ENCODE measurements at places on chromosomes 12 and 14.

- DNase-seq = no peak
These were observed 161.3 kb downstream of the RPL10L start for GRCh38 chr14:46490238-46490685.

- DNase-seq = no peak
These were observed 95.6 kb upstream of the MANSC4 start for GRCh38 chr12:27875677-27876076.

DNA sequence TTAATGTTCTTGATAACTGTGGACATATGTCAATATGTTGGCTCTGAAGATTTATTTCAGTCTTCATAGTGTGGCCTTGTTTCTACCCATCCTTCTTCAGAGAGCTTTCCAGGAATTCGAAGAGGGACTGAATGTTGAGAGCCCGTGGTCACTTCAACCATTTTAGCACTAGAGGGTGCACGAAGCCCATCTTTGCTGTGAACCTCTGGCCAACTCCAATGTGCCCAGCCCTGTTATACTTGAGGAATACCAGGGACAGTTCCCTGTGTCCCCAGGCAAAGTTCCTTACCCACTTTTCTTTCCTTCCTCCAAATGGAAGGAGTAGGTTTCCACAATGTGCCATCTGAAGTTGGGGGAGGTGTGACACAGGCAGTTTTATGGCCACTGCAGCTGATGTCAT lies 603.5 kb downstream of the RPL10L start:
- DNase-seq = peak; percentile 46

- no peak for DNase-seq
These were observed 87.1 kb upstream of the ATF7IP start for GRCh38 chr12:14278294-14278953.

GRCh38 chr12:119781804-119782203 lies 95.3 kb downstream of the CIT start:
- DNase-seq = no peak

- peak; percentile 84 for DNase-seq
These were observed 92.9 kb upstream of the EGLN3 start for GRCh38 chr14:34043627-34044372.

GRCh38 chr14:85618390-85618789 lies 88.4 kb downstream of the FLRT2 start:
- no peak for DNase-seq

DNA sequence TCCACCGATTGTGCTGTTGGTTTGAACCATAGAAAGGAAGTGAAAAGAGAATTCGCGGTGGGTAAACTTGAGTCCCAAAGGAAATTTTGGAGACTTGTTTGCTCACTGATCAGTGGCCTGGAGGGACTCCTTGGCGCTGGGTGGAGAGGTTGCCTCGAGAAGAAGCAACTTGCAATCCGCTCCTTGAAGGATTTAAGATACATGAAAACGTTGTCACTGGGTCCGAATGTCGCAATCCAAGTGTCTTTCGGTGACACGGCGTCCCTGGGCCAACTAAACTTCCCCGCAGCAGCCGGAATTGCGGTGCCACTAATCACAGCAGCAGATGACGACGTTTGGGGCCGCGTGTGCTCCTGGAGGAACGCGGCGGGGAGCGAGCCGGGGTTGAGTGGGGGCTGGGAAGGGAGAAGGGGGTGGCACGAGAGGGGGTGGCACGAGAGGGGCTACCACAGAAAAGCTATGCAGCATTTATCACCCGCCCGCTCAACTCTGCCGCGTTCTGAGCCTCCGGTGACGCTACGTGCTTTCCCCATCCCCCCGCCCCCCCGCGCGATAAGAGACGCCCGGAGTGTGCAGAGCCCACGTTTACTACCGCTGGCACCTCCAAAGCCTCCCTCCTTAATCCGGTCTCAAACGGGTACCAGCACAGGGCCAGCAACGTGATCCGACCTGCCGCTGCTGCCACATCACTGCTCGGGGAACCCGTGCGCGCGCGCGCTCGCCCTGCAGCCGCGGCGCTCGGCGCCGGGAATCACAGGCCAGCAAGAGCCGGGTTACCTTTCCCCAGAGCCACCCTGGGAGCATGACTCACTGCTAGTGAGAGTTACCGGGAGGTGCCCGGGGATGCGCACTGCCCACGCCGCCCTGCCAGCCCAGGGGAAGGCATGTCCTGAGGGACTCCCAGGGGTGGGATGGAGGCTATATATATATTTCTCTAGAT lies 833 bp upstream of the BHLHE41 start:
- DNase-seq = peak; percentile 93

GRCh38 chr12:5914387-5915149 lies 30.5 kb downstream of the ANO2 start:
- DNase-seq = no peak

- no peak for DNase-seq
These were observed 398.1 kb downstream of the ZFP36L1 start for GRCh38 chr14:68394764-68395143.

- DNase-seq = no peak
These were observed 64.5 kb upstream of the VASH1 start for GRCh38 chr14:76696791-76697190.

DNA sequence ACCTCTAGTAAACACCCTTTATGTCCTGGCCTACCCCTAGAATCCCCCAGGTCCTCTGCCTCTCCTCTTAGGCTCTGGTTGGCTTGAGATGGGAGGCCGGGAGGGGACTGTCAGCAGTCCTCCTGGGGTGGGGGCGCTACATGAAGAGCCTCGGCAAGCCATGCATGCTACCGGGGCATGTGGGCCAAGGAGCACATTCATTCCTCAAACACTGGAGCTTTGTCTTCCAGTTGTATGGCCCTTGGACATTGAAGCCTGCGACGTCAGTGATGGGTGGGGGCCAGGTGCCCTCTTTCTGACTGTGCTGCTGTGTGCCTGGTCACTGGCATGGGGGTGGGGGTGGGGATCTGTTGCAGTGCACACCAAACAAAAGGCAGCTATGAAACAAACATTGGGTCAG lies 15.8 kb upstream of the CELA1 start:
- DNase-seq = no peak

DNA sequence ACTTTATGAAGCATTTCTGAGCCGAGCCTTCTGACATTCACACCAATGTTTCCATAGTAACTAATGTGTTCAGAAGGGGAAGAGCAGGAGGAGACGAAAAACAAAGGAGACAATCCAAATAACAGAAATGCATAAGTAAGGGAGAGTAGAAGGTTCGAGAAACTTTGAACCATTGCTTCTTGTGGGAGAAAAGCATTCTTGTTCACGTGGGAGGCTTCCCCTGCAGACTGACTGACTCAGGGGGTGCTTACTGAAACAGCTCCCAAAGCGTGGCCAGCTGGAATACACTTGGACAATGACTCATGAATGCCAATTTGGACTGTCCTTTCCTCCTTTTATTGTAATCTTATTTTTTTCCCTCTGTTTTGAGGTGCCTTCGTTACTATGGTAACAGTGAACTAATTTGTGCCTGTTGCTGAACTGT lies 73.9 kb downstream of the NEDD1 start:
- no peak for DNase-seq

DNA sequence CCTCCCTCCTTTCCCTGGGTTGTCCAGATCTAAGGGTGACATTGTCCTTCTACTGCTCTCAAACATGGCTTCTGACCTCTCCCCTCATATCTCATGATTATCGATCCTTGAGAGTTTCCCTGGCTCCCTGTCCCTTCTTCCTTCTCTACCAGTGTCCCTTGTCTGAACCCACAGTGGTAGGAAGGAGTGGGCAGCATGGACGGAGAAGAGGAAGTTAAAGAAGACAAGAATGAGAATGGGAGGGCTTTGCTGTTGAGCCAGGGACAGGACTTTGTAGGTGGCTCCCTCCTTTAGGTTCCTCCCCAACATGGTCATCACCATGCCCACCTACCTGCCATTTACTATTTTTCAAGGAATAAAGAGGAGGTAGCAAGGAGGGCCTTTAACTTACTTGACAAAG lies 166.7 kb downstream of the TMEM117 start:
- no peak for DNase-seq

- DNase-seq = no peak
These were observed 301.3 kb downstream of the AEBP2 start for GRCh38 chr12:19740472-19741131.

DNA sequence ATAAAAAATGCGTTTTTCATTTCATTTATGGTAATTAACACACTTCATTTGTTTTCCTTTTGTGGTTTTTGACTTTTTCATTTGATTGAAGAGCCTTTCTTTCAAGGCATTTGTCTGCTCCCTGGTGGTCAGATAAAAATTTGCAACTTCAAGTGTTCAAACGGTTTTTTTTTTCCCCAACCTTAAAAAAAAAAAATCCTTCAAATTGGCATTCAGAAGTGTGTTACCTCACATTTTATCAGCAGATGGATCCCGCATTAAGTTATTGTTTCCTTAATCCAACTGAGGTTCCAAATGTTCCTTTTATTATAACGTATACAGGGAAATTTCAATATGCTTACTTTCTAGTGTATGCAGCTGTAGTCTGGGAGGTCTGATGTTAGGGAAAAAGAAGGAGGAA lies 47.2 kb downstream of the MYF5 start:
- DNase-seq = peak; percentile 43

DNA sequence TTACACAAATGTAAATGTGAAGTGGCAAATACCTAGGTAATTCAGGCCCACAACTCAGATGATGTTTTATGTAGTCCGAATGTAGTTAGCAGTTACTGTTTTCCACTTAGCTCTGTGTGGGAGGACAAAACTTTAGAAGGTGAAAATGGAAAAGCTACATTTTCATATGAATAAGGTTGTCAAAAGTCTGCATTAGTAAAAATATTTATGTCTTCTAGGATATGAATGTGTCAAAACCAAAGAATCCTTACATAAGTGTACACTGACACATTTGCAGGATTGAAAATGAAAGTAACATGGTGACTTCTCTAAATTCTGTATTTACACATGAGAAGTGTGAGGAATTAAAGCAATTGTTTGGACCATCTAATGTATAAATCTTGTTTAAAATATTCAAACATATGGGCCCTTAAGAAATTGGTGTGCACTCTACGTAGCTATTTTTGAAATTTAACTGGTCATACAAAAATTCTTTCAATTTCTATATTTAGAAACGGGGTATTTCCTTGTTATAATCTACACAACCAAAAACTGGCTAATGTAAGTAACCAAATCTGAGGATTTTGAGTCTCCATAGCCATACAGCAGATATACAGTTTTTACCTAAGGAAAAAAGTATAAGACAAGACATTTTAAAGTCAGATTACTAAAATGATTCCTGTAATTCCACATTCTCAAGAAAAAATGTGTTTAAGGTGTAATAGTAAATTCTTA lies 5.4 kb downstream of the CDKN1B start:
- DNase-seq = peak; percentile 51

DNA sequence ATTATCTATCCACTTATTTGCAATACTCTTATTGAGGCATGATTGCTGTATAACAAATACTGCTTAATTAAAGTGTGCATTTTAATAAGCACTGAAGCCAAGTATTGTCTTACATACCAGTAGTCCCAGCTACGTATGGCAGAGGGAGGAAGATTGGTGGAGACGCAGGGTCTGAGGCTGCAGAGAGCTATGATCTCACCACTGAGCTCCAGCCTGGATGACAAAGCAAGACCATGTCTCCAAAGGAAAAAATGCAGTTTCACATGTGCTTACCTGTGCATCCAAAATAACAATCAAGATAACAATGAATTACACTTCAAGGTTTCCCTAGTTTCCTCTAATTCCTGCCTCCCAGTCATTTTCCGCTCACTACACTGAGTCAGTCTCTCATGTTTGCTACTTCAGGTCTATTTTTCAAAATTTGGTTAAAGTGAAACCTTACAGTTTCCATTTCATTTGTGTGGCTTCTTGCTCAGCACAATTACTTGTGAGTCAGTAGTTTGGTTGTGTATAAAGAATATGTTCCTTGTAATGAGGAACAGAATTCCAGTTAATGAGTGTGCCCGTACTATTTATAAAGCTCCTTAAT lies 1250.1 kb downstream of the TMEM121 start:
- DNase-seq = no peak

DNA sequence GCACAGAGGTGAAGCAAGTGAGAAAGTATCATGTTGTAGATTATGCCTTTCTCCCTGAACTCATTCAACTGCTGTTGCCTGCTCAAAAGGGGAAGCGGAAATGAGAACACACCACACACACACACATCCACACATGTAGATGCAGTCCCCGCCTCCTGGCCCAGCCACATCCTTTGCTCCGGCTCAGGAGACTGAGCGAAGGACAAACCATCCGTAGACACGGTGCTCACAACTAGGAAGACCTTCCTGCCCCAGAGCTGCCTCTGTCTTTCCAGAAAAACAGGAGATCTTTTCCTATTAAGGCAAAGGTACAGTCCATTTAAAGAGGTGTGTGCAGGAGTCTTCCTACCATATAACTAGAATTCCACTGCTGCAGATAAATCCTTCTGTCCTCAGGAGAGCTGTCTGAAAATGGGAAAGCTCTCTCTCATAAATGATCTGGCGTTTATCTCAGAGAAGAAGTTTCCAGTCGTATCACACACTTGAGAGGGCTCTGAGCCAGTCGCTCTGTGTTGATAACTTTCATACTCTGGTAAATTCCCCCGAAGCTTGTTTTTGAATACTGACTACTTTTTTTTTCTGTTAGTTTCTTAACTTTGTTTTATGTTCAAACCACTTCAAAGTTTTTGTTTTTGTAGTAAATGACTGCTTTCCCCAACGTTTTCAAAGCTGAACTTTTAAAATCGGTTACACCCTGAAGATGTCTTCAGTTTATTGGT lies at the start of gene TESPA1:
TSS of gene TESPA1 (minus strand) at position 105 of the 719 bp plus-strand sequence. CDS start 10,200 bp downstream, outside the sequence.
- DNase-seq = no peak

- DNase-seq = no peak
These were observed 162.7 kb upstream of the GSC start for GRCh38 chr14:94932589-94932988.

DNA sequence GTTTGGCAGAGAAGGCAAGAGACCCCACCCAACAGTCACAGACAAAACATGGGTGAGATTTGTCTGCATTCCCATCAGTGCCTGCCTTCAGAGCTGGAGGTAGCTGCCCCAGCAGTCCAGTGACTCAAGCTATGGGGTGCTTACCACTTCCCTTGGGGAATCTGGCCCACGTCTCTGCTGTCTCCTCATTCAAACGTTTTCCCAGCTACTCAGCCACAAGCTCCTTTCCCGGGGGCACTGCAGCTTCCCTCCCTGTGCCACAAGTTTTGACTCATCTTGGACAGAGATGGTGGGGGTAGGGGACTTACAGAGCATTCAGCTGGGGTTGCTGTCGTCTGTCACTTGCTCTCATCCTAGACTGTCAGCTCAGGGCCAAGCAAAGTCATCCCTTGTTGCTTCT lies 66.6 kb downstream of the FBXL14 start:
- no peak for DNase-seq

GRCh38 chr14:41073544-41073943 lies 533.1 kb upstream of the LRFN5 start:
- no peak for DNase-seq

DNA sequence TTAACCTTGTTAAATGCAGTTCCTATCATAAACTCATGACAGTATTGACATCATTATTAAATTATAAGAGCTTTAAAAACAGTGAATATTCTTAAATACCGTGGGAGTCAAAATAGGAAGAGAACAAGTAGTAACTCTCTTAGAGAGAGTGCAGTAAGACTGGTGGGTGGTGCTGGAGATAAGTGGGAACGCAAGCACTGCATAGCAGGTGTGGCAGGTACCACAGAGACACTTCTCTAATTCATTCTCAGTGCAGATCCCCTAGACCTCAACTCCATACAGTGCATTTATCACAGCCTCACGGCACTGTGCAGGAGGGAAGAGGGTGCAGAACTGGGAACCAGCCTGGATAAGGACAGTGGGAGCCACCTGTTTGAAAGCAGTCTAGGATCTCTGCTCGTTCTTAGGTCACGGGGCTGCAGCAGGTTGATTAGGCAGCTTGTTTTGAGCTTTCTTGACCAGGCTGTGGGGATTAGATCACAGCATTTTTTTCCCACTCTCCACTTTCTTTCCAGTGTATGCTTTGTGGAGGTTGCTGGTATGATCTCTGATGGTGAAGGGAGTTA lies 165.6 kb downstream of the PRKCH start:
- DNase-seq = no peak

Data from LoVo (cell line).